ENCODE measurements at places on chromosomes 3 and 15.

GRCh38 chr3:145854499-145854898 is 306.5 kb downstream of the PLOD2 start:
- no peak for DNase-seq

GRCh38 chr3:118000219-118000618 is 1034.4 kb downstream of the IGSF11 start:
- no peak for DNase-seq

DNA sequence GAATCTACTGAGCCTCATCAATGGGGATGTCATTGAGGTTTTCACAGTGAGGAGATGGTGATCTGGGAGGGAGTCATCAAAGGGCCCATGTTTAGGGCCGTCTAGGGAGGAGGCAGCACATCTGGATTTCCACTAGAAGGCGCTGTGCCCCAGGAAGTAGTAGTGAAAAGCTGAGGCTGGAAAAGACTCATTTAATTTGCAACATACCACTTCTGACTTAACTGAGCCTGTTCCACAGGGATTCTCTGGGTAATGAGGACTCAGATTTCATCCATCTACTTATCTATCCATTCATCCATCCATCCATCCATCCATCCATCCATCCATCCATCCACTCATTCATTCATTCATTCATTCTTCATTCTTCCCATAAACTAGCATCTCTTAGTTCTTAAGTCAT is 17.4 kb upstream of the SHF start:
- DNase-seq: peak; percentile 85

DNA sequence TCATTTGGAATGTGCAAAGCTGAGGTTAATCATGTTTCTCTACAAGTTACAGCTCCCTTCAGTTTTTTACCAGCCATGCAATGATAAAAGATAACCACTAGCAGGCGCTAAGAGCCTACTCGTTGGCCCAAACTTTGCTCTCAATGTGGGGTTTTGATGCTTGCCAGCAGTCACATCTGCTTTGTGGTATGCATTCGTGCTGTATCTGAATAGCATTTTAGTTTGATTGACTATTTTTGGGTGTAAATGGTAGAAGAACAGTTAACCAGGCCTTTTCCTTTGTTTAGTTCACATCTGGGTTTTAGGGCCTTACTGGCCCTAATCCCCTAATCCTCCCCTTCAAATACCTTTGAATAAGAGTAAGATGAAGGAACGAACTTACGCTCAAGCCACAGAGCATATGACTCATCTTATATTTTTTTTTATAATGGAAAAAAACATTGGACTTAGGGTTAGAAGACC is 4.4 kb upstream of the CLDN11 start:
- peak; percentile 84 for DNase-seq

- no peak for DNase-seq
These were observed 59.4 kb upstream of the IMPG2 start for GRCh38 chr3:101379658-101380376.

DNA sequence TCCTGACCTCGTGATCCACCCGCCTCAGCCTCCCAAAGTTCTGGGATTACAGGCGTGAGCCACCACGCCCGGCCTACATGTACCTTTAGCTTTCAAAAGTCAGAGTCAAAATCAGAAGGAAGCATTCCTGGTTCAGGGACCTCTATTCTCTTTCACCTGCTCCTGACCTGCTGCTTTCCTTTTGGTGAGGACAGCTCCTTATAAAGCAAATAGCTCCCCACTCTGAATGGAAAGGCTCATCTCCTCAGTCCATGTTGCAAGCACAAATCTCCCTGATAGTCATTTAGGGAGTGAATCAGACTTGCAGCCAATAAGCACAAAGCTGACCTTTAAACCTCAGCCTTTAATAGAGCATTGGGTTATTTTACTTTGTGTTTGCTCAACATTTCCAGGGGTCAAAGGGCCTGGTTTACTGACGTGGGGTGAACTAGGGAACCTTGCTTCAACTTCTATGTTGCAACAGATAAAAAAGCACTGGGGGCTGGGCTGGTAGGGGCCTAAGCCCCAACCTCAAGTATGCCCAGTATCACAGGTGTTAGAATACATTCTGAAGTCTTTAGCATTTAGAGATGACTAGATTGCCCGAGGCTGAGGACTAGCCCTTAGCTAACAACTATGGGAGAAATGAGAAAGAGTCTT is 43.1 kb downstream of the THRB start:
- DNase-seq: peak; percentile 75

DNA sequence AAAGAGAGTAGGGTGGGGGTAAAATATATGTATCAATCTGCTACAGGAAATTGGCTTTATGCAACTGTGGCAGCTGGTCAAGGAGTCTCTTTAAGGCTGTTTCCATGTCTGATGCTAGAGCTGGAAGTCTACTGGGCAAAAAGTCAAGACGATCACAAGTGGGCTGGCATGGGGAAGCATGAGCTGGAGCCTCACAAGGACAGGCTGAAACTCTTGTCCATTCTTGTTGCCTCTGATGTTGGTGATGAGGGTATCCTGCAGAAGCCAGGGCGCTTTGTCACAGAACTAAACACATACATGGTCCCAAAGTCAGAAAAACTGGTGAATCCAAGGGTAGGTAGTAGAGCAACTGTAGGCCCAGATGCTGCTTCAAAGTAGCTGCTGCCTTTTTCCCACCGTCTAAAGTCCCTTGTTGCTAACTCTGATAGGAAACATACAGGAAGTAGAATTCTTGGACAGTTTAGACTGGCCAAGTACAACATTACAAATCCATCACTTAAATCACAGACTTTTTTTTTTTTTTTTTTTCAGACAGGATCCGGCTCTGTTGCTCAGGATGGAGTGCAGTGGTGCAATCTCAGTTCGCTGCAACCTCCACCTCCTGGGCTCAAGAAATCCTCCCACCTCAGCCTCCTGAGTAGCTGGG is 54.2 kb downstream of the RPL39L start:
- no peak for DNase-seq

GRCh38 chr15:41990691-41991090 is 18.3 kb upstream of the EHD4 start:
- DNase-seq: no peak

GRCh38 chr3:39965997-39966396 is 156.6 kb downstream of the MYRIP start:
- DNase-seq: no peak

DNA sequence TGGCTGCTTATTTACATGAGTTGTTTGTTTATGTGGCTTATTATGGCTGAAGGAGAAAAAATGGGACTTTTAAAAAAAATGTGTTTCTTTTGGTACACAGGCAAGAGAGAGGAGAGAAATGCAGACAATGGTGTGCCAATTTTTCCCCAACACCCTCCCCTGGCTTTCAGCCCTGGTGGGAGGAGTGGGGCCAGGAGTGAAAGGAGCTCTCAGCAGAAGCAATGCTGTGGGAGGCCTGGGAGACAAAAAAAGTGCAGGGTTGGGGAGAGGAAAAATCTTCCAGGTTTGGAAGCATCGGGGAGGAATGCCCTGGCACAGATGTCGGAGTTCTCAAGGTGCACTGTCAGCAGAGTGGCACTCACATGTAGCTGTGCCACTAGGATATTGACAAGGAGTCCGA is 117.7 kb upstream of the FOXB1 start:
- no peak for DNase-seq

DNA sequence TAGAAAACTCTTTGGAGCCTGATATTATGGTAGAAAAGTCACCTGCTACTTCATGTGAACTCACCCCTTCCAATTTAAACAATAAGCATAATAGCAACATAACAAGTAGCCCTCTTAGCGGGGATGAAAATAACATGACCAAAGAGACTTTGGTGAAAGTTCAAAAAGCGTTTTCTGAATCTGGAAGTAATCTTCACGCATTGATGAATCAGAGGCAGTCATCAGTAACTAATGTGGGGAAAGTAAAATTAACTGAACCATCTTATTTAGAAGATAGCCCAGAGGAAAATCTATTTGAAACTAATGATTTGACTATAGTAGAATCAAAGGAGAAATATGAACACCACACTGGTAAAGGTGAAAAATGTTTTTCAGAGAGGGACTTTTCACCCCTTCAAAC is 5.1 kb upstream of the SCG5 start:
- DNase-seq: no peak
